ENCODE measurements at places on chromosomes 12 and 14. TPM values are rescaled to one million over a fixed set of nuclear protein-coding genes. Genes with fewer than 3 reads are reported as not detected.

KERA gene
- total RNA-seq = not detected

AKAP5 gene
- total RNA-seq = 0.44 TPM

CIDEB gene
- total RNA-seq = 5.2 TPM

COL2A1 gene
- not detected for total RNA-seq

PPTC7 gene
- 31.3 TPM for total RNA-seq

NUBPL gene
- 12.1 TPM for total RNA-seq

GLIPR1L2 gene
- 1.5 TPM for total RNA-seq

Measured in subcutaneous adipose tissue (tissue), 4 donors.